ENCODE measurements at places on chromosomes 12 and 14. TPM values are rescaled to one million over a fixed set of nuclear protein-coding genes. Genes with fewer than 3 reads are reported as not detected.

DNA sequence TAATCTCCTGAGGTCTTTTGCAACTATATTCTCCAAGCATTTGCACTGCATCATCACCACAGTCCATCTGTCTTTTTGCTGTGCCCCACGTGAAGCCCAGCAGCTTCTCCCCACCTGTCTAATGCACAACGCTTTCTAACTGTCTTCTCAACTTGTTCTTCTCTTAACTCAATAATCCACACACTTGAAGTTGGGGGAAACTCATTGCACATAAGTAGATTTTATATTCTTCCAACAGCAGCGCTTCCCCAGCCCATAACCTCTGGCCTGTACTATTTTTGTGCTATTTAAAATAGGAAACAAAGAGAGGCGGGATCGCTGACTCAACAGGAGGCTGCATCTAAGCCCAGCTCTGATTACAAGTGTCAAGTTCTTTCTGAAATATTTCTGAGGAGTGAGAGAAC is 226.7 kb downstream of the GXYLT1 start:
- DNase-seq = no peak

DNA sequence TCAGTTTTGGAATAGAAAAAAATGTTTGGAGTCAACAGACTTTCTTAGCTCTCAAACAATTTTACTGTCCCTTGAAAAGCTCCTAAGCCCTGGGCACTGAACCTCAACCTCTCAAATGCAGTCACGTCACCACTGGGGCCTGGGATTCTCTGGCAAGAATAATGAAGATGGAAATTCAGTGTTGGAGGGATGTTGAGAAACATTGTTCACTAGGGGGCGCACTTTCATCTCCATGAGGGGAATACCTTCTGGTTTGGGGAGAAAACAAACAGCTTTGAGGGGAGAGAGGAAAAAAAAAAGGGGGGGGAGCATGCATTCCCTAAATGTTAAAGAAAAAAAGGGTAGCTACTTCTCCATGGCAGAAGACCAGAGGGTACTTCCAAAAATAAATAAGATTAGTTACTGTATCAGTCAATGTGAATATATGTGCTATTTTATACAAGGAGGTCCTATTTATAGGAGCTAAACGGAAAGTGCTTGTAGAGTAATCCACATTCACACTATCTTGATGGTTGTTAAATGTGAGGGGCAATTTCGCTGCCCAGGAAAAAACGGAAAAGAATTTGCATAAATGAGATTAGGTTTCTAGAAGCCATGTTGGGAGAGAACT is 5.8 kb upstream of the TBPL2 start:
- peak; percentile 52 for DNase-seq

- DNase-seq = no peak
Measured at GRCh38 chr12:87853448-87854003, 175.7 kb downstream of the C12orf50 start.

DNA sequence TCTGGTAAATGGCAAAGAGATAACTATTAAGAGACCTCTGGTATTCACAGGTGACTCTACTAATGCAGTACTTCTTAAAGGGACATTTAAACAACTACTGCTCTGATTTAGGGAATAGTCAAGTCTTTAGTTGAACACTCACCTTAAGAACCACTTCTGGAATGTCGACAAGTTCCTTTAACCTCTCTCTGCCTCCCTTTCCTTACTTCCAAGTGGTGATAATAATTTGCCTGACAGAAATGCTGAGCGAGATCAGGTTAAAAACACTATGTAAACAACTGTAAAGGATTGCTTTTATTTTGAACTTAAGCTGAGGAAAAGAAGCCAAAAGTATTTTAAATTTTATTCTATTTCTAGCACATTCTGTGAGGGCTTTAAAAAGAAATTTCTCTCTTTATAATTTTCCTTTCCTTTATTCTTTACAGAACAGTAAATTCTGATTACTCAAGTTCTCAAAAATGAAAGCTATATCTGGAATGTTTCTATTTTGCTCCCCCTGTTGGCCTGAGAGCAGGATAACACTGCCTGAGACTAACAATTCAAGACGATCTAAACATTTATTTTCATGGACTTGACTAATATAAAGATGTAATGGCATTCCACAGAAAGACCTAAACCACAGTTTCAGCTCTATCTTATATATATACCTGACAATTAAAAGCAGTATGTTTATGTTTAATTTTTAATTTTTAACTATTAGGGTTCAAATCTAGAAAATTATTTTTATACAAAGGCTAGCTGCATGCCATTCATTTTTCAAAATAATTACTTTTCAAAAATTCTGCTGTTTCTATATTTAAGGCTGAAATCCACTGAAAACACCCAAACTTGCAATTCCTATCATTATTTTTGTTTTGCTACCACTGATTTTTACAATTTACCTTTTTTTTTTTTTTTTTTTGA is 29.2 kb downstream of the ZCCHC8 start:
- DNase-seq = peak; percentile 84

- no peak for DNase-seq
Measured at GRCh38 chr12:104638218-104638850, 181.6 kb downstream of the CHST11 start.

GRCh38 chr12:46677749-46678148 is 148.0 kb downstream of the SLC38A4 start:
- DNase-seq = peak; percentile 29

DNA sequence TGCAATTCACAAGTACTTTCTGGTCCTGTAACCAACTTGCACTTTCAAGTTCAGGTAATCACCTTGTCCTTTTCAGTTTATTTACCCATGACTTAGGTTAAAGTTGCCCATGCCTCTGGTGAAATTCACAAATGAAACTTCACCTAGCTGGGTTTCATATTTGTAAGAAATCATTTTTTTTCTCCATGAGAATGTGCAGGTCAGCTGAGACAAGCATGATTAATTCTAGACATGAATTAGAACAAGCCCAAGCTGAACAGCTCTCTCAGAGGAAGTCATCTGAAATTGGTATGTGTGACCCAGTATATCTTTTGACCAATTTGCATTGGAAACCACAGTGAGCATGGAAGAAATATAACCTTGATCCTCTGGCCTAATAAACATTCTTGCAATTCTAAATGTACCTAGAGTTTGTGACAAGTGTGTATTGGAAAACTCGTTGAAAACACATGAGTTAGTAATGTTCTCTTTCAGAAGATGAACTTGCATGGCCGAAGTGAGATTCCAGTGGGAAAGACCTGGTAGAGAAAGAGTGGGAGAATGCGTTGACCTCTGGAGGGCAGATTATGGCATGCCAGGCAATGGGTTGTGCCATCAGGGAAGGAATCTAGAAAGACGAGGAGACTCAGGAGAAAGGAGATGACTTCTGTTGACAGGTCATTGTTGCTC is 486.5 kb downstream of the ZFP36L1 start:
- no peak for DNase-seq

GRCh38 chr14:70646705-70647104 is 5.0 kb downstream of the TTC9 start:
- no peak for DNase-seq

- peak; percentile 29 for DNase-seq
Measured at GRCh38 chr12:109385339-109386058, 37.8 kb downstream of the MYO1H start.

GRCh38 chr12:52367876-52368275 is 595 bp upstream of the KRT85 start:
- DNase-seq = no peak

DNA sequence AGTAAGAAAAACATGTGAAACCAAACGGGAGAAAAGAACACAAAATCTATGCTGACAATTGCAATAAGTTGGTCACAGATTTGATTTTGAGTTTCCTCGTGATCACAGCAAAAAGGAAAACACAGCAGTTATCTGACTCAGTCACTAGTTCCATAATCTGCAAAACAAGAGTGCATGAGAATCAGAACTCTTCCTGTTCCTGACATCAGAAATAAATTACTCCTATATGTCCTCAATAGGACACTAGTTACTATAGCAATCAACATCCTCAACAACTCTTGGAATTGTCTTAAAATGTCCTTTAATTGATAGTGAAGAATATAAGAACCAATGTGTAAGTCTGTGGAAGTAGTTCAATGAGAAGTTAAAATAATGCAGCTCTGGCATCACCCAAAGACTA is 268.0 kb upstream of the NOS1 start:
- DNase-seq = no peak

- DNase-seq = no peak
Measured at GRCh38 chr14:20438664-20439063, 2.7 kb upstream of the KLHL33 start.

DNA sequence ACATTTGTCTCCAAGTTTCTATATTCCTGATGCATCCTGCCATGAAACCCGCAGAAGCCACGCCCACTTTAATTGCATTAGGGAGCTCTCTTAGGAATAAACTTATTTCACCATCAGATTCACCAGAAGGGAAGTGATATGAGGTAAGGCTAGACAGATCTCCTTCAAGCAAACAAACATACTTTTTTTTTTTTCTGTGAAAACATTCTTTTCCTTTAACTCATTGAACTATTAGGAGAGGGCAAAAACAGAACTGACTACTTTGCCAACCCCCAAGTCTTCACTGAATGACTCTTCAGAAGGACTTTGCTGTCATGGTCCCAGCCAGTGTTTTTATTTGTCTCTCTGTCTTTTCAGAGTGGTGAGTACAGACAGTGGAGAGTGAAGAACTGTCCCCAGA is 48.4 kb downstream of the GTF2A1 start:
- DNase-seq = no peak

DNA sequence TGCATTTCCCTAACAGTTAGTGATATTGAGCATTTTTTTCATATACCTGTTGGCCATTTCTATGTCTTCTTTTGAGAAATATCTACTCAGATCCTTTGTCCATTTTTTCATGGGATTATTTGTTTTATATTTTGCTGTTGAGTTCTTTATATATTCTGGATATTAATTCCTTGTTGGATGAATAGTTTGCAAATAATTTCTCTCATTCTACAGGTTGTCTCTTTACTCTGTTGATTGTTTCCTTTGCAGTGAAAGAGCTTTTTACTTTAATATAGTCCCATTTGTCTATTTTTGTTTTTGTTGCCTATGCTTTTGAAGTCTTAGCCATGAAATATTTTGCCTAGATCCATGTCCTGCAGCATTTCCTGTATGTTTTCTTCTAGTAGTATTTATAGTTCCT is 11.5 kb upstream of the SLC4A8 start:
- no peak for DNase-seq

DNA sequence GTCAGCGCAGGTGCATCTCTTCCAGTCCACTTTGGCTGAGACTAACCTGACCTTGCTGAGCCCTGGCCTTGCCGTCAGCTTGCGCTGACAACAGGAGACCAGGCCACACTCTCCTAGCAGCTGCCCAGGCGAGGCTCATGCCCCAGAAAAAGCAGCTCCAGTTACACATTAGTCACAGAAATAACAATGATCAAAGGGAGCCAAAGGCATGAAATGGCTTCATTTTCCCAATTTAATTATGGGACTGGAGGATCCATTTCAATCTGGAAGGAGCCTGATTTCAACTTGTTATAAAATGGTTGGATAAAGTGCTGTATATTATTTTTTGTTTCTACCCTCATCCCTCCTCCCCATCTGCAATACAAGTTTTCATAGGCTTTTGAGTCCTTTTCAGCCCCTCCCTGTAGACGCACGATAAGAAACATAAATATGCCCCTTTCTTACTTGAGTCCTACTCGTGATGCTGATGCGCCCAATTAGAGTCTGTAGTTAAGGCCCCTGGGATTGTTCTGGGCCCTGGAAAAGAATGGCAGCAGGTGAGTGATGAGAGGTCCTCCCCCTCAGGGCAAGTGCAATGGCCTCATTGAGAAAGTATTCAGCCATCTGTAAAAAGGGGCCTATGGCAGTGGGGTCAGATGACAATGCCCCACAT is 376.0 kb downstream of the C12orf75 start:
- no peak for DNase-seq

DNA sequence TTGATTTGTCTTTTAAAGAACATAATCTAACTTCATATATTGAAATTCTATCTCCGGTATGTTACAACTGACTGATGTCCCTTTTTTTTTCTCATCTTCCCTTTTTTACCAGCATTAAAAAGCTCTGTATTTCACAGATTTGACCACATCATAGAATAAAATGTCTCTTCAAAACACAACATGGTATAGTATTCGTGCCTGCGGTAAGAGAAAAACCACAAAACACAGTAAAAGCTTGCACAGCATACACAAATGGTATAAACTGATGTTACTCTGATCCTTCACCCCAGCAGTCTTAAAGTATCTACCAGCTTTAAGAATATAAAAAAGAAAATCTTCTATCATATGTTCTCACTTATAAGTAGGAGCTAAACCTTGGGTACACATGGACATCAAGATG is 83.4 kb downstream of the HECTD1 start:
- DNase-seq = no peak

- DNase-seq = no peak
Measured at GRCh38 chr12:54991991-54992375, 7.4 kb upstream of the TESPA1 start.

The CCDC184 gene
- 121 TPM for polyA plus RNA-seq

The NCOR2 gene
- polyA plus RNA-seq = 89.3 TPM

The SPSB2 gene
- 5.7 TPM for polyA plus RNA-seq

The SYNE3 gene
- 3.2 TPM for polyA plus RNA-seq

The IL22 gene
- not detected for polyA plus RNA-seq
